ENCODE measurements at places on chromosomes 5 and 9.

DNA sequence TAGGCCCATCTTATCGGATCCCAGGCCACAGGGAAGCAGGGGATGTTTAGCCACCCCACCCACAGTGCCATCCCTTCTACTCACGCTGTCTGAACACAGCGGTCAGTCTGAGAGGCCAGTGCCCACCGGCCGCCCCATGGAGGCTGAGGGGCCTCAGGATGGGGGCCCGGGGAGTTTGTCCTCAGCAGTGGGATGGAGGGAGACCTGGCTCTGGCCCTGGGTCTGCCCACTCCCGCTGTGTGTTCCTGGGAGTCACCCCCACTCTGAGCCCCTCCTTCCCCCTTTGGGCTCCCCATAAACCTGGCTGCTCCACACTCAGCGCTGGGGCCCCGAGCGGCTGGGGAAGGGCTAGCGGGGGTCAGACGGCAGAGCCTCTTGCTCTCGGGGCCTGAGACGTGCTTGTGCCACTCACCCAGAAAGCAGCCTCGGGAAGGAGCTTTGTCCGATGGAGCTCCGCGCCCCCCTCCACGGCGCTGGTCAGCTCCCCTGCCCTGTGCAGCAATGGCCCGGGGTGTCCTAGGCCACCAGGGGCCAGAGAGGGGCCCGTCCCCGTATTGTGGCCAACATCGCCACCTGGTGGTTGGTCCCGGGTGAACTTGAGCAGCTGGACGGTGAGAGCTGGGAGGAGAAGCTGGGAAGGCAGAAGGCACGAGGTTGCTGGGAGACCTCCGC, 10.9 kb upstream of the LAMC3 start:
- no peak for DNase-seq

DNA sequence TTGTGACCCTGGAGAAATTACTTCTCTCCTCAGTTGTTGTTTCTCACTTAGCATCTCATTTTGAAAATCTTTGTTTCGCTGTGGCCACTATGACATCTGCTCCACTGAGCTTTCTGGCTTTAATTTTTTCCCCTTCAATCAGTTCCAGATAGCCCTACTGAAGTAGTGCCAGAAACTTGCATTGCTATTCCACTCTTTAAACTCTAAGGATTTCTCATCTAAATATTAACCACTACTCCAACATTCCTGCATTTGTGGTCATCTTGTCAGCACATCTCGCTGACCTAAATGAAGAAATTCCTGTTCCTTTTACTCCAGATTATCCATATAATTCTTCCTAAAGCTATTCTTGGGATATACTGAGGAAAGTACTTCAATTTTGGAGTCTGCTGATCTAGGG, 15.3 kb upstream of the NOL6 start:
- no peak for DNase-seq

DNA sequence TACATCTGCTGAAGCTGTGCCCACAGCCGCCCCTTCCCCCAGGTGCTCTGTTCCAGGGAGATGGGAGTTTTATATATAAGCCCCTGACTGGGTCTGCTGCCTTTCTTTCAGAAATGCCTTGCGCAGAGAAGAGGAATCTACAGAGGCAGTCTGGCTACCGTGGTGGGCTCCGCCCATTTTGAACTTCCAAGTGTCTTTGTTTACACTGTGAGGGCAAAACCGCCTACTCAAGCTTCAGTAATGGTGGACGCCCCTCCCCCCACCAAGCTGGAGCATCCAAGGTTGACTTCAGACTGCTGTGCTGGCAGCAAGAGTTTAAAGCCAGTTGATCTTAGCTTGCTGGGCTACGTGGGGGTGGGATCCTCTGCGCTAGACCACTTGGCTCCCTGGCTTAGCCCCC, 41.3 kb downstream of the RANBP17 start:
- no peak for DNase-seq

DNA sequence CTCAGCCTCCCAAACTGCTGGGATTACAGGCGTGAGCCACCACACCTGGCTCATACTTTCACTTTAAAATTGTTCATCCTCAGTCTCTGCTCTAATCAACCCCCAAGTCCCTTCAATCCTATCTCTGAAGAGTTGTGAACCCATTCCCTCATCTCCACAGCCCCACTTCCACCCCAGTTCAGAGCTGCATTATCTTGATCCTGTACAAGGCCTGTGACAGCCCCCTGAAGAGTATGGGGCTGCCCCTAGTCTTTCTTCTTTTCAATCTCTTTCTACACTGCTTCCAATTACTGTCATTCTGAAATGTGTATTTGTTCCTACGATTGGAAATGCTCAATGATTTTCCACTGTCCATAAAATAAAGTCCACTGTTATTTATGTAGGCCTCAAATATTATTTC, 588.3 kb downstream of the RAB3C start:
- DNase-seq, result no peak

DNA sequence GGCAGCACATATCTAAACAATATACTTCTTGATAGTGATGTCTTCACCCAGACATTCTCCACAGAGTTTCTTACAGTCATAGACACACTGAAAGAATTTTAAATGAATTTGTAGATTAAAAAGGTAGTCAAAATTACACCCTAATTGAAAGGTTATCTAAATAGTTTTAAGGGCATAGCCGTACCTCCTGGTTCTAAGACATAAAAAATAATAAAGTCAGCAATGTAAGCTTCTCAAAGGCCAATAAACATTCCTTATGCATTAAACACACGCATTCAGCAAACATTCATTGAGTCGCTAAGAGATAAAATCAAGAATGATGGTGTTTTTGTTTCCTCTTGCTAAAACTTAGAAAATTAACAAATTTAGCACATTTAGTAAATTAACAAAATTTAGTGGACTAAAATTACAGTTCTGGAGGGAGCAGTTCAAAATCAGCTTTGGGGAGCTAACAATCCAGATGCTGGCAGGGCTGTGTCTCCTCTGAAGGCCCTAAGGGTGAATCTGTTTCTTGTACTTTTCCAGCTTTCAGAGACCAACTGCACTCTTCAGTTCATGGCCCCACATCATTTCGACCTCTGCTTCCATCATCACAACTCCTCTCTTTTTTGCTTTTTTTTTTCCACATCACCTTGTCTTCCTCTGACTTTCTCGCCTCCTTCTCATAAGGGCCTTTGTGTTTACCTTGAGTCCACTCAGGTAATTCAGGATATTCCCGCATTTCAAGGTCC, 516.5 kb downstream of the DNAH5 start:
- DNase-seq, result no peak

DNA sequence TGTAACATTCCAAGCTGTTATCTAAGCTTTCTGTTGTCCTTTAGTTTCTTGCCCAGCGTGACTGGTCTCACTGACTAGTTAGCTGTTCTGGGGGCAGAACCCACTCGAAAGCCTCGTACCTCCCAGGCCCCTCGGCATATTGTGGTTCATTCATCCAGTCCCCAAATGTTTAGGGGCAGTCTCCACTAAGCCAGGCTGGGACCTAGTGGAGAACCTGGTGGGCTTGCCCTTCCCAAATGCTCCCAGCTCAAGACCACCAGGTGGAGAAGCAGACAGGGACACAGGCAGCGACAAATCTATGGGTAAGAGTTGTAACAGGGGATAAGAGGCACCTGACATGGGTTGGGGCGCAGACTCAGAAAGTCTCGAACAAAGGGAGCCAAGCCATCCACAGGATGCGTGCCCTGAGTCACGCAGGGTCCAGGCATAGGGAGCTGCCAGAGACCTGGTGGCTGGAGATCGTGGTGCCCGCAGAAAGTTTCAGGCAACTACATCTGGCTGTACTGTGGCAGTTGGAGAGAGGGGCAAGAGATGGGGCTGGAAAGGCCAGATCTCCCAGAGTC, 851 bp upstream of the EEIG1 start:
- no peak for DNase-seq

DNA sequence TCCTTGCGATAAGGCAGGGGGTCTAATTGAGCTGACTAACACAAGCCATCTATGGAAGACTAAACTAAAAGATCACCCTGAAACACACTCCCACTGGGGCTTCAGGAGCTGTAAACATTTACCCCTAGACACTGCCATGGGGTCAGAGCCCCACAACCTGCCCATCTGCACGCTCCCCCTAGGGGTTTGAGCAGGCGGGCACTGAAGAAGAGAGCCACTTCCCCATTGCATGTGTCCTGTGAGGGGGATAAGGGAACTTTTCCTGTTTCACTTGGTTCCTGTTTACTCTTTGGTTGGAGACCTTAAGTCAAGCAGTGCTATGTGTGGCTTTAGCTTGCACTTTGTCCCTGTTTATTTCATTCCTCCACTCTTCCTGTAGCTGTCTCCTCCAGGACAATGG, 1929.5 kb upstream of the CDH9 start:
- DNase-seq, result no peak

GRCh38 chr9:100111235-100111634, 12.2 kb downstream of the INVS start:
- DNase-seq, result peak; percentile 39

GRCh38 chr9:126219166-126219565, 107.5 kb upstream of the MVB12B start:
- no peak for DNase-seq

DNA sequence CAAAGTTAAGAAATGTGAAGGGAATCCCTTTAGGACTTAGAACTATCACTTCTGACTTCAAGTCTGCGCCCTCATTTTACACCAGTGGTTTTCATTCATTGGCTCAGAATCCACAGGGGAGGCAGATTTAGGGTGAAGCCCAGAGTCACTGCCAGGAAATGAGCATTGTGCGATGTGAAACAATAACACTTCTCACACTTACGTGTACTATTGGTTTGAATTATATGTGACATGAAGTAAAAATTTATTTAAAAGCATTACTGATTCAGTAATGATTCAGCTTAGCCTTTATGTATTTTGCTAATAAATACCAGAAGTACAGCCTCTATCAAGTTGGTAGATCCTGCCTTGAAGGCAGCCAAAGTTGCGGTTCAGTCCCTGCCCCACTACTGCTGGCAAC, 98.6 kb downstream of the PAM start:
- DNase-seq, result no peak

GRCh38 chr5:57581772-57582171, 99.2 kb upstream of the ACTBL2 start:
- no peak for DNase-seq

GRCh38 chr5:82942083-82942881, 134.9 kb downstream of the TMEM167A start:
- DNase-seq, result no peak

DNA sequence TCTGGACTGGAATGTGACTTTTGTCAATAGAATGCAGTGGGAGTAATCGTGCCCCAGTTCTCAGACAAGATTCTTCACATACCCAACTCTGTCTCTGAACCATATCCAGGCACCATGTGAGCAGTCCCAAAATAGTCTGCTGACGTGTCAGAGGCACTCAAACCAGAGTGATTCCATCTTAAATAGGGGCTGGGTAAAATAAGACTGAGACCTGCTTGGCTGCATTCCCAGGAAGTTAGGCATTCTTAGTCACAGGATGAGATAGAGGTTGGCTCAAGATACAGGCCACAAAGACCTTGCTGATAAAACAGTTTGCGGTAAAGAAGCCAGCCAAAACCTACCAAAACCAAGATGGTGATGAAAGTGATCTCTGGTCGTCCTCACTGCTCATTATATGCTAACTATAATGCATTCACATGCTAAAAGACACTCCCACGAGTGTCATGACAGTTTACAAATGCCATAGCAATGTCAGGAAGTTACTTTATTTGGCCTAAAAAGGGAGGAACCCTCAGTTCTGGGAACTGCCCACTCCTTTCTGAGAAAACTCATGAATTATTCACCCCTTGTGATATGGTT, 16.9 kb upstream of the PLCXD3 start:
- no peak for DNase-seq

GRCh38 chr9:31078175-31078574, 1306.3 kb upstream of the ACO1 start:
- DNase-seq, result no peak

DNA sequence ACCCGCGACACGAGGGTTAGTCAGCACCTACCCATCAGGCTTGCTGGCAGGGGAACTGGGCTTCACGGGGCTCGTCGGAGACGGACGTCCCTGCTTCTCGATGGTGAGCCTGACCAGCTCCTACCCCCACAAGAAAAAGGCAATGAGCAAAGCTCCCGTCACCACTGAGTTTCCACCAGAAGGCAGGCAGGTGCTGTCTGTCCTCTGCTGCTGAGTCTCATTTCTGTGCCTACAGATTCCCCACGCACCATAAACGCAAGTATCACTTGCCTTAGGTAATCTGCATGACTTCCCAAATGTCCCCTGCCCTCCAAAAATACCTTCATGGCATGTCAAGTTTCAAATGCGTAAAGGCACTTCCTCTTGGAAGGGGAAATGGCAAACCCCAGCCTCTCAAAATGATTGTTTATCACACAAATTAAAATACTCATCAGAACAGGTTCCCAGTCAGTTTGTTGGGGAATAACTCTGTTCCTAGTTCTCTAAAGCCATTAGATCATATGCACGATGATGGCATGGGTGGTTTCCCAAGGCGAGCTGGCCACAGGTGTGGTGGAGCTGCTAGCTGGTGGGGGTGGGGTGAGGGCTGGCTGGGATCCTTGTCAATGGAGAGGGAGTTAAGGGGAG, 85.0 kb downstream of the PRRT1B start:
- no peak for DNase-seq

DNA sequence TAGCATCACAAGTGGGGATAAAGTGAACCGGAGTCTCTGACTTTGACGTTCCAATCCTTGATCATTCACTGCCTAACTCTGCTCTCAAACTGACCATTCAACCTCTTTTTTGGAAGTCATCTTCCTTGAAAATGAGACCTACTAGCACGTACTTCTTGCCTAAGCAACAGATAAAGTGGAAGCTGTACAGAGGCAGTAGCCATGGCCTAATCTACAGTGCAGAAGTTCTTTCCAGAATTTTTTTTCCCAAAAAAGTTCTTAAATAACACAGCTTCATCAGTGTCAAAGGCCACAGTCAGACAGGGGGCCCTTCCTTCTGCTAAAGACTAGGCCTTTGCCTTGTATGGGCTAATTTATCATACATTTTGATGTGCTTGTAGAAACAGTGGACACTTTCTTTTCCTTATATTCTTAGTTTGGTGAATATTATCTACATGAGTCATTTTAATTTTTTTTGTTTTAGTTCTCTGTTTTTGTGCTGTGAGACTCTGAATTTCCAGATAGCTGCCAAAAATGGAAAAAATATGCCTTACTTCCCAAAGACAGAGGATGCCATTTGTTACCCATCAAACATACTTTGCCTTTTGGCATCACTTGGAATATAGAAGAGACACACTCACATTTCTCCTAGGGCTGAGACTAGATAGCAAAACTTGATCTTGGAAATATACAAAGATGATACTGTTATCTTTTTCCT, 96.3 kb upstream of the VCAN start:
- DNase-seq, result no peak

- DNase-seq, result no peak
These were observed 145.1 kb upstream of the PHYKPL start for GRCh38 chr5:178377583-178378270.

DNA sequence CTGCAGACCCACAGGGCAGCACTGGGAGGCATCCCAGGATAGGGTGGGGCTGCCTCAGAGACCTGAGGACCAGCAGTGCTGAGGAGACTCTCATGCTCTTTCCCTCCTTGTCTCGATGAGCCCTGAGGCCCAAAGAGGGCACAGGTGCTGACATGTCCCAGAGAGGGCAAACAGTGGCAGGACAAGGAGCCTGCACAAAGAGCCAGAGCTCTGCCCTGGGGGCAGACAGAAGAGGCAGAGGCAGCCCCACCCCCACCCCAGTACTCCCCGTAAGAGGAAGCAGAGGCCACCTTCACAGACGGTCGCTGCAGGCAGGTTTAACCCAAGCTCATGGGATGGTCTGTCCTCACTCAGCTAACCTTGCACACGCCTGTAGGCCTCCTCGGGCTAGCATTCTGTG, 29.4 kb upstream of the TTLL11 start:
- no peak for DNase-seq

GRCh38 chr5:68683632-68684036, 410.2 kb upstream of the SLC30A5 start:
- DNase-seq, result no peak

GRCh38 chr5:107274571-107274970, 396.2 kb downstream of the EFNA5 start:
- no peak for DNase-seq
